ENCODE measurements at places on chromosomes 2 and 18.

- DNase-seq, result no peak
Measured at GRCh38 chr2:156908825-156909224, 348.7 kb upstream of the GALNT5 start.

DNA sequence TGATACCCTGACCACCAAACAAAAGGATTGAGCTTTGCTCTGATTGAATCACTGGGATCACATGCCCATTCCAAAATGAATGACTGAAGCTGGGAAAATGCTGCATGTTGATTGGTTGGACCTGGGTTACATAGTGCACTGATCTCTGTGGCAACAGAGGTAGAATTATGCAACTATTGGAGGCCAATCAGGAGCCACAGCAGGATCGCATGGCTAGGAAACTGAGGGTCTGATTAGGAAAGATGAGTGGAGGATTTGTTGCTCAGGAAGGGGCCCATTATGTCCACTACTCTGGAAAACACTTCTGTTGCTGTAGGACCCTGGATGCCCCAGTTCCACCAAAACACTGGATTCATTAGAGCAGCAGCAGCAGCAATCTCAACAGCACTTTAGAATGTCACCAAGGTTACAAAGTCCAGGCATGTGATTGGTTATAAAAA is 25.9 kb upstream of the SGPP2 start:
- no peak for DNase-seq

DNA sequence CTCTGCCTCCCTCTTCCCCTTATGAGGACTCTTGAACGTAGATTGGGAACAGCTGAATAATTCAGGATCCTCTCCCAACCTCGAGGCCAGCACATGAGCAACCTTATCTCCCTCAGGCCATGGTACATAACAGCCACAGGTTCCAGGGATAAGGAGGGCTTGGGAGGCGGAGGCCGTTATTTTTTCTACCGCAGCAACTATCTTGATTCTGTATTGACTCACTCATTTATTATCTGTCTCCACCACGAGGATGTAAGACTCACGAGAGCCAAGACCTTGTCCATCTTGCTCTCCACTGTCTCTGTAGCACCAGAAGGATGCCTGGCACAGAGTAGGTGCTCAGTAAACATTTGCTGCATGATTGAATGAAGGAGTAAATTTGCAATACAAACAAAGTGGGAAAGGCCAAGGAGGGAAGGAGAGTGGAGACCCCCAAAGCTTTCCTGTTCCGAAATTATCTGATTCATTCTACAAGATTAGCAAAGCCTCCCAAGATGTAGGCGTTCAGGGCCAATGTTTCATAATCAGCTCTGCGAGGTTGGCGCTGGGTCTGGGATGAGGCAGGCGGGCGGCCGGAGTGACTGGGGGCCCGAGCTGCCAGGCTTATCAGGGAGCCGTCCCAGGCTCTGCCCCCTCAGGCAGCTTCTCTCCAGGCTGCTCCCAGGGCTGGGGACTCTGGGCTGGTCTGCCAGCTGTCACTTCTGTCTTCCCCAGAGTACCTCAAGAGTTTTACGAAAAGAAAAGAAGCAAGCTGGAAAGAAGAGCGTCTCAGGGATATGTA is 31.6 kb downstream of the INPP5D start:
- DNase-seq, result no peak

- DNase-seq, result no peak
Measured at GRCh38 chr2:26017464-26018183, 16.3 kb upstream of the RAB10 start.

DNA sequence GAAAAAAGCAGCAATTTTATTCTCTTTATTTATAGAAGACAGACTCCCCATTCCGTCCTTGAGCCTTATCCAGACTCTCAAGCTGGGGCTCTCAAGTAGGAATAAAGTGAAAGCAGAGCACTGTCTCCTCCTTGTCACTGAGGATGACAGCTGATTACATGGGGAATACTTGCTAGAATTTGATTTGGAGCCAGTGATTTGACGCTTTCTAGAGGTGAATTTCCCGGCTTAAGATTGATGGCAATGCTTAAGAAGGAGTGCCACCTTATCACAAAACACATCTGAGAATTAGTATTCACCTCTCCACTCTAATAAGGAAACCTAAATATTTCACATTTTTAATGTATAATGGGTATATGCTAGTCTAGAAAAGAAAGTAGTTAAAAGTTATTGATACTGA is 135.4 kb upstream of the SLC39A10 start:
- no peak for DNase-seq

DNA sequence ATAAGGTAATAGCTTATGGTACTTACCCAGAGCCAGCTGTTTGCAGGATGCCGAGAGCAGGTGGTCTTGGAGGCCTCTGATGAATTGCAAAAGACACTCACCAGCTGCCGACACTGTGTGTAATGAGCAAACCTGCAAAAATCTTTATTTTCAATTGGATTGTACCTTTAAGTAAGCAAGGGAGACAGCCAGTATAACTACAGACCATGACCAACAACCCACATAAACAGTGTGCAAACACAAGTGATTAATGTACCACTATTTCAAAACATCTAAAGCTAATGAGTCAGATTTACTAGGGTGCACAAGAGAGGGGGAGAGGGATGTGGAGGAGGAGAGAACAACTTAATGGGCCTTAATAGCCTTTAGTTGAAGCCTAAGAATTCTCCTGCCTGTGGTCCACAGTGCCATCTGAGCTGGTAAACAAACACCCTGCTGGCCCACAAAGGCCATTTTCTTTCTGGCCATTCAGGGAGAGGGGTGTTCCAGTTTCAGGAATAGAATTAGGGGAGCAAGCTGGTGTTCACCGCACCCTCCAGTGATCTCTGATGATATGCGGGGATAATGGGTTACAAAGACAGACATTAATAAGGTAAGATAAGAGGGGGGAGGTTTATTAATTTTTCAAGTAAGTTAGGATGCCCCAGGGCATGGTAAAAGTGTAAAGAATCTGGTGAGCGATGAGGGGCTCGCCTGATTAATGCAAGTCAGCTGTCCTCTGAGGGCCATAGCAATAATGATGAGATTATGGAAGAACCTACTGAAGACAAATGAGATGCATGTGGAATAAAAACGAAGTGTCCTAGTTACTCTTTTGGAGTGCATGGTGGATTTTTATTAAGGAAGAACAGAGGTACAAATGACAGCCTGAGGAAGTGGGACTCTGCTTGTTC is 196.4 kb downstream of the HRH4 start:
- no peak for DNase-seq

Measured in T-helper 9 cell (primary cell).